CD4-positive, alpha-beta T cell treated with Interleukin-6 for 4 hours (primary cell): ENCODE measurements at places on chromosomes 1 and 21.

DNA sequence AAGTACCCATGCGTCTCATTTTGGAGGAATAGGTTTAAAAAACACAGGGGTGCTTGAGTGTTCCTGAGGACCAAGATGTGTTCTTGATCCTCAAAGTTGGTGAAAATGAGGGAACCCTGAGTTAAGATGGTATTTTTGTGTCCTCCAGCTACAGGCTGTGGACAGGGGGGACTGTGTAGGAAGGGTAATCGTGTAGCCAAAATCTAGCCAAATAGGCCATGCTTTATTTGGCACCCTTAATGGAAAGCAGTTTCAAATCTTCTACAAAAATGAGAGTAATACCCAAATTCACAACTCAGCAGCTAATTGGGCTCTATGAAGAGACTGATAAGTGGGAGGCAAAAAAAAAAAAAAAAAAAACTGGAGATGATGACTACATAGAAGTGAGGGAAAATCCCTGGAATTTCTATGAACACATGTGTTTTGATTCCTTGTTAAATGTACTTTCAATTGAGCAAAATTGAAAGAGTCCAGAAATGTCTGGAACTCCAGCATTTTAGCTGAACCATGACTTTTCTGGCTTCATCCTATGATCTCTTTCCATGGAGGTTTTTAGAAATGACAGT is 470 bp downstream of the HSD11B1 start:
- no peak for DNase-seq

DNA sequence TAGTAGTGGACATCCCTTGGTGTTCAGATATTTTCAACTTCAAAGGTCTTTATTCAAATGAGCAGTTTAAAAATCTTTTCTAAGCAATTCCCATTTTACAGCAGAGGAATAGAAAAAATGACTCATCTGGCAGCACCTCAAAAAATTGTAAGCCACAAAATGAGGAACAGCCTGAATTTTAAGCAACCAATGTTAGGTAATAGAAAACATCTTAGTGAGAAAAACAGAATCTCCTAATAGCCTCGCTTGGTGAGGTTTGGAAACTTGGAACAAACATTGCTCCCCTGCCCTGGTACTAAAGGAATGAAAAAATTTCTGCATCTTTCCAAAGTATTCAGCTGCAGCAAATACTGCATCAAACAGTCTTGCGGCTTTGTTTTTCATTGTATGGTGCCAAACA is 264.4 kb downstream of the NTNG1 start:
- no peak for DNase-seq

- DNase-seq, result no peak
These were observed 1133.7 kb upstream of the NCAM2 start for GRCh38 chr21:19864476-19864875.

DNA sequence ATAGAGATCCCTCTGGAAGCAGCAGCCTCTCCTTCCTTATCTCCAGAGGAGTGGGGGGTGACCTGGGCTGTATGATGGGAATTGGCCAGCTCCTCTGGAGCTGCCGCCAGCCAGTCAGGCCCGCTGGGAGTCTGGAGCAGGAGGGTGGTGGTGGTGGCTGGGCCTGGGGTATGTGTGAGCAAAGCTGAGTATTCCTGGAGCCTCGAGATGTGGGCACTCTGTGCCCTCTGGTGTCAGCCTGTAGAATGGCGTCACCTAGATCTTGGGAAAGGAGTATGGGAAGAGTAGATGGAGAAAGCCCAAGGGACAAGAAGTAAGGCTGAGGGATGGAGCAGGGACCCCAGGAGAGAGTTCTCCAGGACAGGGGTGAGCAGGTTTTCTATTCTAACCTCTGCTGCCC is 16.0 kb downstream of the VANGL2 start:
- no peak for DNase-seq

DNA sequence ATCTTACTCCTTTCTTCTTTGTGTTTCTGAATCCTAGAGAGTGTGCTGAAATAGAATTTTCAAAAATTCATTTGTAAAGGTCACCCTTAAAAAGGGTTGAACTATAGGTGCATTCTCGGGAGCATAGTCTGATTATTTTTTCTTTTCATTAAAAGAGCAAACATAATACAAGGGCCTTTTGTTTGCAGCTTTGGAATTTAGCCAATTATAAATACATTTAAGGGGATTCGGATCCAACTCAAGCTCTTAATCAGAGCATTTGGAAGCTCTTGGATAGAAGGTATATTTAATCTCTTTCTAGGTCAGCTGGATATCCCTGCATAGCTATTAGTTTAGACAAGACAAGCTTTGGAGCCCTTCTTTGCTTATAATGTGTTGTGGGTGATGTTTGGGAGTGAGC is 321.7 kb downstream of the HHAT start:
- no peak for DNase-seq

DNA sequence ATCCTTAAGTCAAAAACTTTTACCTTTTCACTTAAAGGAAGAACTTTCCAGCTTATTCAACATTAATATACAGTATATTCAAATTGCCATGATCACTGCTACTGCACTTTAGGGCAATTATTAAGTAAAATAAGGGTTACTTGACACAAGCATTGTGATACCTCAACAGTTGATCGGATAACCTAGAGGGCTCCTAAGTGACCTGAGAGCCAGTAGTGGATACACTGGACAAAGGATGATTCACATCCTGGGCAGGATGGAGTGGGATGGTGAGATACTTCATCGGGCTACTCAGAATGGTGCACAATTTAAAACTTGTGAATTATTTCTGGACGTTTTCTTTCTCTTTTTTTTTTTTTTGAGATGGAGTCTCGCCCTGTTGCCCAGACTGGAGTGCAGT is 54.5 kb upstream of the PPM1J start:
- DNase-seq, result no peak

GRCh38 chr1:206721454-206721853 is 36.7 kb downstream of the MAPKAPK2 start:
- no peak for DNase-seq

GRCh38 chr1:172408958-172409357 is 11.5 kb upstream of the C1orf105 start:
- DNase-seq, result no peak

- DNase-seq, result no peak
These were observed 247.1 kb downstream of the NPHP4 start for GRCh38 chr1:5744911-5745799.
